ENCODE measurements at places on chromosomes 7 and 10. TPM values are rescaled to one million over a fixed set of nuclear protein-coding genes. Genes with fewer than 3 reads are reported as not detected.

Gene HECW1
- 0.33 TPM for polyA plus RNA-seq

Gene XRCC2
- polyA plus RNA-seq, result 9.0 TPM

Gene CALHM1
- polyA plus RNA-seq, result 0.09 TPM

Gene GOLGA7B
- polyA plus RNA-seq, result 0.95 TPM

Gene BAMBI
- polyA plus RNA-seq, result 46.6 TPM

Gene CYP2W1
- polyA plus RNA-seq, result 6.4 TPM

Gene ANAPC16
- 185 TPM for polyA plus RNA-seq

Gene GRID2IP
- 1.2 TPM for polyA plus RNA-seq

Gene PSD
- 16.4 TPM for polyA plus RNA-seq

Gene EBLN1
- polyA plus RNA-seq, result not detected

Gene GCC1
- 10.0 TPM for polyA plus RNA-seq

Gene NPTX2
- 4.1 TPM for polyA plus RNA-seq

Gene MMS19
- 107 TPM for polyA plus RNA-seq

Gene MLXIPL
- polyA plus RNA-seq, result 9.5 TPM

Gene PDK4
- polyA plus RNA-seq, result 20.4 TPM

Gene CHAT
- polyA plus RNA-seq, result not detected

Gene MBL2
- not detected for polyA plus RNA-seq

Gene CC2D2B
- 1.3 TPM for polyA plus RNA-seq

Gene IDI2
- polyA plus RNA-seq, result not detected

Gene RBM20
- polyA plus RNA-seq, result 2.1 TPM

Gene GNGT1
- not detected for polyA plus RNA-seq

Gene HABP2
- polyA plus RNA-seq, result 0.41 TPM

Gene AGMO
- polyA plus RNA-seq, result 0.81 TPM

Gene GIMAP4
- 22.6 TPM for polyA plus RNA-seq

Gene ANKRD30A
- not detected for polyA plus RNA-seq

Gene CALHM3
- not detected for polyA plus RNA-seq

Gene GRM3
- 0.14 TPM for polyA plus RNA-seq

Gene FAM204A
- polyA plus RNA-seq, result 63.8 TPM

Gene RPEL1
- polyA plus RNA-seq, result 0.14 TPM

Gene TMEM225B
- 2.4 TPM for polyA plus RNA-seq

Gene SSBP1
- polyA plus RNA-seq, result 134 TPM

Gene POLR2J2
- 0.73 TPM for polyA plus RNA-seq

Gene GIMAP6
- polyA plus RNA-seq, result 17.8 TPM

Gene ZNF425
- polyA plus RNA-seq, result 6.2 TPM

Gene MRPS17
- 13.9 TPM for polyA plus RNA-seq

Gene NKX6-2
- 7.9 TPM for polyA plus RNA-seq

Gene SPDYE16
- 3.7 TPM for polyA plus RNA-seq

Gene ZKSCAN1
- polyA plus RNA-seq, result 47.5 TPM

Gene HYAL4
- polyA plus RNA-seq, result 0.30 TPM

Gene SEMA3C
- 248 TPM for polyA plus RNA-seq

Gene MRPS16
- 60.8 TPM for polyA plus RNA-seq

Gene CALY
- not detected for polyA plus RNA-seq

Gene CWF19L1
- 32.0 TPM for polyA plus RNA-seq

Gene STOX1
- polyA plus RNA-seq, result 6.2 TPM

Gene ZNF783
- polyA plus RNA-seq, result 15.8 TPM

Gene GIMAP7
- 17.5 TPM for polyA plus RNA-seq

Gene ABCB4
- 2.1 TPM for polyA plus RNA-seq

Gene FAM20C
- polyA plus RNA-seq, result 73.7 TPM

Gene AGAP5
- polyA plus RNA-seq, result 10.2 TPM

Gene SEC61A2
- 14.4 TPM for polyA plus RNA-seq

Gene PCLO
- polyA plus RNA-seq, result 2.3 TPM

Gene UTF1
- 0.12 TPM for polyA plus RNA-seq

Gene TBXAS1
- 27.0 TPM for polyA plus RNA-seq

Gene CARD11
- 0.96 TPM for polyA plus RNA-seq

Gene RSPH10B
- not detected for polyA plus RNA-seq

Gene CYREN
- polyA plus RNA-seq, result 68.5 TPM
